Suppressor macrophage treated with lipopolysaccharide for 1 hour (primary cell): ENCODE measurements at places on chromosomes 12 and 14.

DNA sequence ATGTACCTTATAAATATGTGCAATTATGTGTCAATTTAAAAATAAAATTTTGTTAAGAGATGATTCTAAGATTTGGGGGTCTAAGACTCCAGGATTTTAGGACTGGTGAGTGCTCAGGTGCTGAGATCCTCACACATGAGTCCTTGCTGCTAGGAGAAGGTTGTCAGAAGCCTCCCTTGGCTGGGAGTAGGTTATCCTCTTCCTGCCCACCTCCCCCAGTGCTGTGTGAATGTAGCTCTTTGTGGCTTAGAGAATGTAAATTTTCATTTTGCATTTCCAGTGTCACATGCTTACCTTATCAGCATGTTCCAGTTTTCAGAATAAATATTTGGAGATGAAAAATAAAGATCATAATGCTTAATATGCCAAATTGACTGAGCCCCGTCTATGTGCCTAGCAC, 114.2 kb upstream of the MDM1 start:
- DNase-seq, result no peak

DNA sequence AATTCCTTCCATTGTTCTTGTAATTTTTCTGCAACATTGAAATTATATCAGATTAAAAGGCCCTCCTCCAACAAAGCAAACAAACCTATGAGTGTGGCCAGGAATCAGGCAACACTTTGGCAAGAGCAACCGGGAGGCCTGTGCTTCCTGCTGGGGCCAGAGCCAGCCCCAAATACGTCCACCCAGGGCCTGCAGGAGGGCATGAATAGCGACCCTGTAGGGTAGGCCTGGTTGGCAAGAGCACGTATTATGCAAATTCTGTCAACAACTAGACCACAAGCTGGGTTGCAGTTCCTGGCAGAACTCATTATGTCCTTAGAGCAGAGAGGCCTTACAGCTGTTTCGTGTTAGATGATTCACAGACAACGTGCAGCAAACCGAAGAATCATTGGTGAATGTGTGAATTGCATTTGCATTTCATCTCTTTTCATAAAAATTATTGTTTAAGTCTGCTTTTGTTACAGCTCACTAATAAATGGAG, 26.9 kb upstream of the LGALS3 start:
- DNase-seq, result peak; percentile 87

- no peak for DNase-seq
These were observed 30.7 kb downstream of the DAD1 start for GRCh38 chr14:22558221-22558913.

- no peak for DNase-seq
These were observed 14.7 kb upstream of the LPCAT3 start for GRCh38 chr12:7032990-7033389.

DNA sequence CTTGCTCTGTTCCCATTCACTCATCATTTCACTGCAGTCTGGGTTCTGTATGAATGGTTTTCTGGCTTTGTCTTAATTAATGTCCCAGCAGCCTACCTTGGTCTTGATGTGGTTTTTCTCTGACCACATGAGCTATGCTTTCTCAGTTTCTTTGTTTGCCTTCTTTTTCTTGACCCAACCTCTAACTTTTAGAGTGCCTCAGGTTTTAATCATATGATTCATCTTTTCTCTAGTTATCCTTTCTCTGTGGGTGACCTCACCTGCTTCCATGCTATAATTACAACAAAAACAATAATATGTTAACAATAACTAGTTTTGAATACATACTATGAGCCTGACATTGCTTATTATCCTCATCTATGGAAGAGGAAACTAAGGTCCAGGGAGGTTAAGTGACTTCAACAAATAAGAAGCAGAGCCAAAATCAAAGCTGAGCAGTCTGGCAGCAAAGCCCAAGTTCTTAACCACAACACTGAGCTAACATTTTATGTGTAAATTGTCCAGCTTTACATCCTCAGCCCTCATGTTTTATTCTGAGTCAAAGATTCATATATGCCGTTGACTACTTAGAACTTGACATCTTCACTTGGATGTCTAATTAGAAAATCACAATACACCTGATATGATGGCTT, 4.7 kb upstream of the EPYC start:
- DNase-seq, result no peak

DNA sequence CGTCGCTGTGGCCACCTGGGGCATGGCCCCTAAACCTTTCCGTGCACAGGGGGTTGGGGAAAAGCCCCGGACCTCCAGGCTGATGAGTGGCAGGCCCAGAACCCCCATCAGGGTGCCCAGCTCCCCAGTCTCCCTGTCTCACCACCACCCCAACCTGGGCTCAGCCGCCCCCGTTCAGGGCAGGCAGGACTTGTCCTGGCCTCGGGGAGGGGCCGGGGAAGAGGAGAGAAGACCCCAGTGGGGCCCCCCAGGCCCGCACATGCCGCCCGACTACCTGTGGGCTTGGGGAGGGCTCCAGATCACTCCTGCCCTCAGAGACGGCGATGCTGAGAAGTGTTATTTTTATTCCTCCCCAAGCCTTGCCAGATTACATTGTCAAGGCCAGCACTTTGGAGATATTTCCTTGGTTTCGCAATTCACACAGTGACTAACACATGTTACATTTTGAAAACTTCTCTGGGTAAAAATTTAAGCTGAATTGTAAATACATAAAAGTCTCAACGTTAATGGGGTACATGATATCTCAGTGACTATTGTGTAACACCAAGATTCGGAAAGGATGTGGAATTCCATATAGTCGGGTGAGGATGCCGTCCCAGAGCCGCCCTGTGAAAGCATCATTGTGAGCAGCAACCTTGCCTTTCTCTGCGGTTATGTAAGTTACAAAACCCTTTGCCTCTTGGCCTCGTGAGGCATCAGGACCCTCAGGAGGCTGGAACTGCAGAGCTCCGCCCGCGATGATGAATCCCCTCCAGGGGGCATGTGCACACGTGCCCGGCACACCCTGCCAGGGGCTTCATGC, 85.6 kb upstream of the DIO3 start:
- peak; percentile 56 for DNase-seq

- DNase-seq, result no peak
These were observed 86.9 kb downstream of the FSCB start for GRCh38 chr14:44420226-44420625.

DNA sequence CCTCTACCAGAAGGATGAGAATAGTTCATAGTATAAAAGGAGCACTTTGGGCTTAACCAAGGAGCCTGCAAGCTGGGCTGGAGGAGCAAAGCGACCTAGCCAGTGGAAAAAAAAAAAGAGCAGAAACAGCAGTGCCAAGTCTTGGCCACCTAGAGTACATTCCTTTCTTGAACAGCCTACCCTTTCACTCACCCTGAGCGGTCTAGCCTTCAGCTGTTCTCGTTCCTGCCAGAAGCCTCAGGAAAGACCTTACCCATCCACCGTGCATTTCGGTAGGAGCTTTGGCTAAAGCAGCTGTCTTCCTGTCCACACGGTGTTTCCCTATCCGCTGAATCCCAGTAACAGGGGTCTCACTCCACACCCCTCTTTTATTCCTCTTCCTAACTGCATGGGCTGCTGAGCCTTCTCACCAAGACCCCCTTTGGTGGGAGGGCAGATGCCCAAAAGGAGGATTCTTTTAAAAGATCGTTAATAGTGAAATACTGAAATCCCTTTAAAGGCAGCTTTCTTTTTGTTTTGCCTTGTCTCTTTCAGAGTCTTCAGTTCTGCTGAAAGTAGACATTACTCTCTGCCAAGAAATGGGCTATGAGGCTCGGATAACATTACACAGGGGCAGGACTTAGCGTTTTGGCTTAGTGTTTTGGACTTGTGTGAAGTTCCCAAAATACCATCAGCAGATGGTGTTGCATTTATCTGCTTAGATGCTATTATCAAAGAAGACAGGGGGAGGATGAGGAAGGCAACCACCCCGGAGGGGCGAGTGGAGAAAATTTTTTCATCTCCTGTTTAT, 88.5 kb upstream of the METAP2 start:
- no peak for DNase-seq

GRCh38 chr14:20441461-20441860, 5.5 kb upstream of the KLHL33 start:
- DNase-seq, result no peak

GRCh38 chr12:106062693-106063092, 76.1 kb downstream of the NUAK1 start:
- DNase-seq, result no peak

DNA sequence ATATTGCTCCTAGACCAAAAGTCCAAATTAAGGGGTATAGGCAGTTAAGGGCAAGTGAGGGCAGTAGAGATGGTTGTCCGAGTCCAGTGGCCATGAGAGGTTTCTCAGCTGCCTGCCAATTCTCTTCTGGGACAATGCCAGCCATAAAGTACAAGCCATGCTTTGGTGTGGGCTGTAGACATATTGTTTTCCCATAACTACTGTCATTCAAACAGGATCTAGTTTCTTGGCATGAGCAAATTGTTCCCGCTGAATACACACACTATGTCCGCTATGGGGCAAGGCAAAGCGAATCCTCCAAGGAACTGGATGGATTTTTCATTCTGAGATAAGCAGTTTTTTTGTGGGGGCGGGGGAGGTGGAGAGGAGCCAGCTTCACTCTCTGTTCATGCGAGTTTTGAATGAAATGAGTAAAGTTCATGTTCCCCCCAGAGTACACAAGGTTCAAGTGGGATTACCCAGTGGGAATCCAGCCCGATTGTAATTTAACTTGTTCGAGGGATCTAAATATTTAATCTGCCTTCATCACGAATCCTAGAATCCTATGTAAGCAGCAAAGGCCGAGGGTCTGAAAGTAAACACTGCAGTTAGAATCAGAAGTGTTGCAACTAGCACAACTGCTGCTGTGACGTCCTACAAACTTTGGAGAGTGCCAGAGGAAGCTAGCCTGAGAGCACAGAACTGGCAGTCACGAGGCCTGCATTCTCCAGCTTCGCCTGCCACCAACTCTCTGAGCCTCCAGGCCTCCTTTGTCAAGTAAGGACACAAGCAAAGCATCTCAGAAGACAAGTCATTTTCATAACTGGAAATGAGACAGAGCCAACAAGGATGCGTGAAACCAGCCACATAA, 137.0 kb downstream of the CRADD start:
- DNase-seq, result no peak

DNA sequence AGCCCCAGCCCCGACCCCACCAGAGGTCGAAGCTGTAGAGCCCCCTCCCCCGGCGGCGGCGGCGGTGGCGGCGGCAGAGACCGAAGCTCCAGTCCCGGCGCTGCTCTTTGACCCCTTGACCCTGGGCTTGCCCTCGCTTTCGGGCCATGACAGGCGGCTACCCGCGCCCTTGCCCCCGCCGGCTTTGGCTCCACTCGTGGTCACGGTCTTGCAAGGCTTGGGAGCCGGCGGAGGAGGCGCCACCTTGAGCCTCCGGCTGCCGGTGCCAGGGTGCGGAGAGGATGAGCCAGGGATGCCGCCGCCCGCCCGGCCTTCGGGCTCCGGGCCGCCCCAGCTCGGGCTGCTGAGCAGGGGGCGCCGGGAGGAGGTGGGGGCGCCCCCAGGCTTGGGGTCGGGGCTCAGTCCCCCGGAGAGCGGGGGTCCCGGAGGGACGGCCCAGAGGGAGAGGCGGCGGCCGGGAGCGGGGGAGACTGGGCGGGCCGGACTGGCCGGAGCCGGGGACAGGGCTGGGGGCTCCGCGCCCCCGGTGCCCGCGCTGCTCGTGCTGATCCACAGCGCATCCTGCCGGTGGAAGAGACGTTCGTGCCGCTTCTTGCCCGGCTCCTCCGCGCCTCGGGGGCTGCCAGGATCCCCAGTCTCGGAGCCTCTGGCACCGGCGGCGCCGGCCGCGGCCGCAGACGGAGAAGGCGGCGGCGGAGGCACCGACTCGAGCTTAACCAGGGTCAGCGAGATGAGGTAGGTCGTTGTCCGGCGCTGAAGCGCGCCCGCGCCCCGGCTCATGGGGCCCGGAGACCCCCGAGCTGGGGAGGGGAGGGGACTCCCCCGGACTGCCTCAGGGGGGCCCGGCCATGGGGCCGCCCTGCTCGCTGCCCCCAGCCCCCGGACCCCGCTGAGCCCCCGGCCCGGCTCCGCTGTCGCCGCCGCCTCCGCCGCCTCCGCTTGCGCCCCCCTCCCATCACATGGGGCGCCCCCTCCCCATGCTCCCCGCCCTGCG, 778 bp downstream of the AGAP2 start:
- no peak for DNase-seq

DNA sequence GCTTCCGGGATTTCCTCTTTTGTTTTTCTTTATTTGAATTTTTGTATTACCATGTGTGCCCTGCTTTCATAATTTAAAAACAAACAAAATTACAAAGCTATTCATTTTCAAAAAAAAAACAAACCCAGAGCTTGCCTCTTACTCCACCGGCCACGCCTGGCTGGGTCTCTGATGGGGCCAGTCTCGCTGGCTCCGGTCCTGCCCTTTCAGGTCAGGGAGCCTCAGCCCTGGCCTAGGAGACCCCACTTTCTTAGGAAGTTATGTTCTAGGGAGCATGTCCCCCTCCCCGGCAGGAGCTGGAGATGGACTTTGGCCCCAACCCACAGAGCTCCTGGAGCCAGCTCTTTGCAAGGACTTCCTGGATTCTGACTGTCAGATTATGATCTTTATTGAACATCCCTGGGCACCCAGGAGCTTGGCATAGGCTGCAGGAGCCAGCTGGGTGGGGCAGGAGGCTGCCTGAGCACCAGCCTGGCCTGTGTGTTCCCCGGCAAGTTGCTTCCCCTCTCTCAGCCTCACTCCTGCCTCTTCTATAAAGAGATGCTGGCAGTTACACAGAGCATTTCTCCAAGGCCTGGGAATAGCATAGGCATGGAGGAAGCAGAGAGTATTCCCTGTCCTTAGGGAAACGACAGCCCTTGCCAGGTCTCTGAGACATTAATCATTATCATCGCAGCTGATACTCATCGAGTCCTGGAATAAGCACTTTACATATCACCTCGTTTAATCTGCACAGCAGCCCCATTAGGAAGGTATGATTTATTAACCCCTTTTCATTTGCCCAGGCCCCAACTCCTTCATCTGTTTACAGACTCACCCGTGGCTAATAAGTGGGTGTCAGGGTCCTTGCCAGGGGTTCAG, 3.5 kb downstream of the DEGS2 start:
- no peak for DNase-seq

DNA sequence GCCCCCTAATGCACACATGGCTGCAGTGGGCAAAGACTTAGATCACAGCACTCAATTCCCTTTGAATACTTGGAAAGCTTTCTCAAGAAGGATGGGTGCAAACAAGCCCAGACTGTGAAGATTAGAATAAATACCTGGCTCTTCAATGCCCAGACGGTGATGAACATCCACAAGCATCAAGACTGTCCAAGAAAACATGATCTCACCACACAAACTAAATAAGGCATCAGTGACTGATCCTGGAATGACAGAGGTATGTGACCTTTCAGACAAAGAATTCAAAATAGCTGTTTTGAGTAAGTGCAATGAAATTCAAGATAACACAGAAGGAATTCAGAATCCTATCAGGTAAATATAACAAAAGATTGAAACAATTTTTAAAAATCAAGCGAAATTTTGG, 43.8 kb upstream of the ZDHHC17 start:
- no peak for DNase-seq

GRCh38 chr12:225012-225411, 11.1 kb upstream of the SLC6A12 start:
- peak; percentile 54 for DNase-seq

- DNase-seq, result no peak
These were observed 101.3 kb downstream of the PTCSC3 start for GRCh38 chr14:36075203-36075602.

- DNase-seq, result no peak
These were observed 123.3 kb upstream of the PLXNC1 start for GRCh38 chr12:94025068-94025467.

- no peak for DNase-seq
These were observed 19.5 kb downstream of the FIGNL2 start for GRCh38 chr12:51829011-51829481.

- peak; percentile 59 for DNase-seq
These were observed 103.7 kb downstream of the SCARB1 start for GRCh38 chr12:124759841-124760503.
